ENCODE measurements at places on chromosomes 1 and 21. TPM values are rescaled to one million over a fixed set of nuclear protein-coding genes. Genes with fewer than 3 reads are reported as not detected.

GRCh38 chr21:45935628-45936027 is 45.9 kb upstream of the COL6A1 start:
- H3K4me1 ChIP-seq, result no peaks in the 10 kb centered on the region
- no peak overlapping the region for H3K27ac ChIP-seq
- H3K36me3 ChIP-seq, result peaks cover 11% of the 10 kb centered on the region
- H3K27me3 ChIP-seq, result peaks cover 25% of the 10 kb centered on the region

DNA sequence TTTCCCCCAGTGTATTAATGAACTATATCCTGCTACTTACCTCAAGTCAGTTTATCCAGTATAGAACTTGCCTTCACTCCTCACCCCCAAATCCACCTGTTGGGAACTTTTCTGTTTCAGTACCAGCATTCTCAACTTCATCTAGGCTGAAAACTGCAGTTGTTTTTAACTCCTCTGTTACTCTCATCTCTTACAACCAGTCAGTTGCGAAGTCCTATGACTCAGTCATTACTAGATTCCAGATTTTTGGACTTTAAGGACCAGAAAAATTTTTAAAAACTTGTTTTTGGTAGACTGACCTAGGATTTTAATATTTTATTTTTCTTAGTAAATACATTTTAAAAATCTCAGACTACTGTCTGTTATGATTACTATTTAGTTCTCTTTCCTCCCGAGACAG is 8.1 kb downstream of the GNAI3 start:
- peak overlapping the region; percentile 28 for H3K27ac ChIP-seq
- H3K36me3 ChIP-seq, result no peaks in the 10 kb centered on the region
- H3K4me3 ChIP-seq, result no peak overlapping the region
- no peak for DNase-seq

The RASAL2 gene
- 62.4 TPM for total RNA-seq

GRCh38 chr1:115245227-115245626 is 92.8 kb downstream of the NGF start:
- H3K4me1 ChIP-seq, result no peaks in the 10 kb centered on the region
- no peak overlapping the region for H3K27ac ChIP-seq
- H3K27me3 ChIP-seq, result no peaks in the 10 kb centered on the region
- H3K36me3 ChIP-seq, result no peaks in the 10 kb centered on the region
- no peak overlapping the region for H3K4me3 ChIP-seq

The NPPB gene
- not detected for total RNA-seq

GRCh38 chr1:54070171-54070837 is 16.9 kb downstream of the TCEANC2 start:
- H3K27ac ChIP-seq, result no peak overlapping the region
- no peak overlapping the region for H3K4me3 ChIP-seq
- no peaks in the 10 kb centered on the region for H3K4me1 ChIP-seq
- H3K27me3 ChIP-seq, result no peaks in the 10 kb centered on the region
- no peaks in the 10 kb centered on the region for H3K36me3 ChIP-seq

- H3K36me3 ChIP-seq, result no peaks in the 10 kb centered on the region
- no peaks in the 10 kb centered on the region for H3K4me1 ChIP-seq
- H3K27ac ChIP-seq, result no peak overlapping the region
- no peak overlapping the region for H3K4me3 ChIP-seq
- no peak for DNase-seq
- no peaks in the 10 kb centered on the region for H3K27me3 ChIP-seq
Measured at GRCh38 chr1:2808386-2808705, 6.9 kb upstream of the TTC34 start.

DNA sequence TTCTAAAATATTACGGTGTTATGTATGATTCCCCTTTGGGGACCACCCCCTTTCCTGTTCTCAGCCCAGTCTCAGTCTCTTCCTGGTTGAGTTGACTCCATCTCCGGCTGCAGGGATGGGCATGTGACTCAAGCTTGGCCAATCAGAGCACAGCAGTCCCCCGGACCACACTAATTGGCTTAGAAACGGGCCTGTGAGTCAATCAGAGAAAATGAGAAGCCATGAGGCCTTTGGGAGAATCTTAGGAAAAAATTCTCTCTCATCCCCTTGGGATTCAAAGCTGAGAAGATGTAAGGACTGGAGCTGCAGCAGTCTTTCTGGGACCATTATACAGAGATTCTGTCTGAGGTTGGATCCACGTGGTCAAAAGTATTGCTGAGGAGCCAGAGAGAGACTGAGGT is 10.7 kb upstream of the FHAD1 start:
- H3K27ac ChIP-seq, result no peak overlapping the region
- no peaks in the 10 kb centered on the region for H3K36me3 ChIP-seq
- no peak for DNase-seq
- no peaks in the 10 kb centered on the region for H3K27me3 ChIP-seq
- no peaks in the 10 kb centered on the region for H3K4me1 ChIP-seq

DNA sequence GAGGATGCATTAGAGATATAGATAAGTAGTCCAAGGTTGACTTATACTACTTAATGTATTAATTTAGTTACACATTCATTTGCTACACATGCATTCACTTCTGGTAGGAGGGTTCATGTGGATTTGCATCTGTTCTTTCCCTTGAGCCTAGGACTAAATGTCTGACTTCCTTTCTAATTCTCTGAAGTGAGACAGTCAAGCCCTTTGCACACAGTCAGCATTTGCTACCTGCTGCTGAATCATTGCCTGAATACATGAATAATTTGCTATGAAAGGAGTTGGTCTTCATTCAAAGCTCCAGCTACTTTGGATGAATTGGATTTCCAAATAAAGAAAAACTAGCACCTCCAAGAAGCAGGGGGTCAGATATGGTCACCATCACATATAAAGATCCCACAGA is 154.8 kb upstream of the DAB1 start:
- H3K4me3 ChIP-seq, result no peak overlapping the region
- H3K36me3 ChIP-seq, result no peaks in the 10 kb centered on the region
- H3K27me3 ChIP-seq, result no peaks in the 10 kb centered on the region
- no peak overlapping the region for H3K27ac ChIP-seq
- H3K4me1 ChIP-seq, result no peaks in the 10 kb centered on the region

The KRTAP19-3 gene
- total RNA-seq, result not detected

The ZNF695 gene
- total RNA-seq, result 8.7 TPM

The MIA3 gene
- total RNA-seq, result 166 TPM

GRCh38 chr1:52032785-52033131 is 852 bp downstream of the KTI12 start:
- peaks cover 19% of the 10 kb centered on the region for H3K4me1 ChIP-seq
- H3K27ac ChIP-seq, result peak overlapping the region; percentile 91
- no peaks in the 10 kb centered on the region for H3K27me3 ChIP-seq
- DNase-seq, result peak; percentile 46

The S100A14 gene
- total RNA-seq, result 332 TPM

GRCh38 chr1:231786126-231786525 is 159.5 kb downstream of the DISC1 start:
- H3K27ac ChIP-seq, result no peak overlapping the region
- no peak for DNase-seq
- H3K27me3 ChIP-seq, result no peaks in the 10 kb centered on the region

The ARHGEF19 gene
- total RNA-seq, result 1.7 TPM

The KRTAP21-2 gene
- total RNA-seq, result not detected

DNA sequence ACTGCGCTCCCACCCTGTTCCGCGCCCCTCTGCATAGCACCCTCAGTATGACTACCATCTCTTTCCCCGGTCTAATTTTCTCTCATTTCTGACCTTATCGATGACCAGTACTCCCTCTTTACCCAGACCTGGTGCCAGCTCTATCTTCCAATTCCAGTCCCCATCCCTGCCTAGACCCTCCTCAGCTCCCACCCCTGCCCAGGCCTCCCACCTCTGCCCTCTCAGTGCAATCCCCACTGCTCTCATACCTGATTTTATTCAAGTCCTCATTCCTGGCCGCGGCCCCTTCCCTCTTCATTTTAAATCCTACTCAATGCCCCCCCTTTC is 1.3 kb downstream of the USP24 start:
- no peak for DNase-seq
- no peaks in the 10 kb centered on the region for H3K27me3 ChIP-seq
- H3K27ac ChIP-seq, result peak overlapping the region; percentile 52
- peaks cover 6% of the 10 kb centered on the region for H3K36me3 ChIP-seq

GRCh38 chr1:231177226-231177625 is 15.4 kb downstream of the TRIM67 start:
- no peak overlapping the region for H3K27ac ChIP-seq
- H3K4me3 ChIP-seq, result no peak overlapping the region
- DNase-seq, result no peak
- peaks cover 56% of the 10 kb centered on the region for H3K27me3 ChIP-seq
- H3K4me1 ChIP-seq, result peaks cover 4% of the 10 kb centered on the region
- no peaks in the 10 kb centered on the region for H3K36me3 ChIP-seq

DNA sequence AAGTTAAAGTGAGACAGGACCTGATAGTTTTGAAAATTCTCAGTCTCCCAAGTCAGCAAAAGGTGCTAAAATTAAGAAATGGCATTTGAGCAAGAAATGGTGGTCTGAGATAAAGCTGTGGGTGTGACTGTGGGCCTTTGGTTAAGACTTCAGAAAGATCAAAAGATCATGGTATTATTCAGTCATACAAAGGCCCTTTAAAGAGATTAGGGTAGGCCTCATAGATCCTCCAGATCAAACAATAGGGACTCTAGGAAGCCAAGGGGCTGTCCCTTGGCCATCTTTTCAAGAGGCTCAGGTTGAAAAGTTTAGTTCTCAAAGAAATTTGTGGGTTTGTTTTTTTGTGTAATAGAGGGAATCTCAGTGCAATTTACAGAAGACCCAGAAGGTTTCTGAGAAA is 8.4 kb downstream of the HMGB4 start:
- H3K36me3 ChIP-seq, result no peaks in the 10 kb centered on the region
- H3K27me3 ChIP-seq, result no peaks in the 10 kb centered on the region
- no peaks in the 10 kb centered on the region for H3K4me1 ChIP-seq
- no peak for DNase-seq
- H3K27ac ChIP-seq, result no peak overlapping the region
- H3K4me3 ChIP-seq, result no peak overlapping the region

The PDZK1IP1 gene
- total RNA-seq, result 17.9 TPM

The SLC2A1 gene
- 87.5 TPM for total RNA-seq

DNA sequence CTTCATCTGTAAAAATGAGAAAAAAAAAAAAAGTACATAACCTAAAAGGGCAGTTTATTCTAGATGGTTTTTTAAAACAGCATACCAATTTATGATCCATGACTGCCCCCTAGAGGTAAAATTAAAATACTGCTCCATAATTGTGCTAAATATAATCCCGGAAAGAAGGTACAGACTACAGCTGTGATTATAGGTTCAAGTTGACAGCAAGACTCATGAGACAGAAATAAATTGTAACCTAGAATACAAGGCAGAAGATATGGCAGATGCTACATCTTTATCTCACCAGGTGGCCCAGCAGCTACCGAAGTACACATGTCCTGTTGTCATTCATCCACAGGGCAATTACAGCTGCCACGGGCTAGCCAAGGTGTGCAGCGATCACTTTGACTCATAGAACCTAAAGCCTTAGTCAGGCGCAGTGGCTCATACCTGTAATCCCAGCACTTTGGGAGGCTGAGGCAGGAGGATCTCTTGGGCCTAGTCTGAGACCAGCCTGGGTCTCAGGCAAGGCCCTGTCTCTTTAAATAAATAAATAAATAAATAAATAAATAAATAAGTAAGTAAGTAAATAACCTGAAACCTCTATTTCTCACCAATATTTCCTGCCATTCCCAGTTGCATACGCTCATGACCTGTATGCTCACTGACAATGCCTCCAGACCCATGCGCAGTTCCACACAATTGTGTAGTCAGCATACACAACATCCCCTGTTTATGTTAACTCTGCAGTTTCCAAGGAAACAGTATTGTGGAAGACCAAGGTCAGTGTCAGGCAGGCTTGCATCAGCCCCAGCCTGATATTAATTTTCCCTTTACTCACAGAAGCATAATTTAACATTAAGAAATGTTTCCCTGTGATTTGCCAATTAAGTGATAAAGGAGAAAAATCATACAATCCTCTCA is 18.3 kb upstream of the PPIE start:
- H3K4me3 ChIP-seq, result no peak overlapping the region
- peaks cover 39% of the 10 kb centered on the region for H3K27me3 ChIP-seq
- H3K27ac ChIP-seq, result no peak overlapping the region
- no peaks in the 10 kb centered on the region for H3K36me3 ChIP-seq
- DNase-seq, result peak; percentile 76

GRCh38 chr1:207745839-207746767 is 5.8 kb upstream of the CD46 start:
- H3K36me3 ChIP-seq, result no peaks in the 10 kb centered on the region
- H3K27ac ChIP-seq, result peak overlapping the region; percentile 70
- peak; percentile 15 for DNase-seq
- no peak overlapping the region for H3K4me3 ChIP-seq

DNA sequence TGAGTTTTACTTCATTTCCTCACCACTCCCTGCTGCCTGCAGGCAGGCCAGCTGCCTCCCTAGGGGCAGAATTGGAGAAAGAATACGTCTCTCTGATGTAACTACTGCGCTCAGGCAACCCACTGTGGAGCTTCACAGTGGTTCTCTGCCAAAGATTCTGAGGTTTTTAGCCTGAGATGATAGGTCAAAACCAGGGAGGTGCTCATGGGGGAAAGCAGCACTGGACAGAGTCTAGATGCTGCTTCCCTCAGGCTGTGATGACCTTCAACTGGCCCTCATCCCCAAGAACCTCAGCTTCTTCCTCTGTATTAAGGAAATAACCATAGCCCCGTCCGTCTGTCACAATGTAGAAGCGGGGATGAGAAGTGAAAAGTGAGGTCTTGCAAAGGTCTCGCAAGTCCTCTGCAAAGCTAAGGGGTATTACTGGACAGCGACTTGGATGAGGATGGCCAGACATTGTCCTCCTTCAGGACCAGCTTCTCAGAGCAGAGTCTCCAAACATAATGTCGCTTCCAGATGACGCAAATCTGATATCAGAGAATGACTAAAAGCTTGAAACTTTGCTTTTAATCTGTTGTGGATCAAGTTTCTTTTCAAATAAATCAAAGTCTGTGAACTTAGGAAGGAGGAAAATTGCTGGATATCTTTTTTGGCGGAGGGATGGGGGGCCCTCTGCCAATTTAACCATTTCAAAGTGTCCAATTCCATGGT is 65.9 kb upstream of the ATP5PO start:
- H3K4me1 ChIP-seq, result peaks cover 20% of the 10 kb centered on the region
- H3K27ac ChIP-seq, result no peak overlapping the region
- H3K27me3 ChIP-seq, result no peaks in the 10 kb centered on the region
- H3K36me3 ChIP-seq, result no peaks in the 10 kb centered on the region

Measured in MCF 10A (cell line).